RWPE2 (cell line): ENCODE measurements at places on chromosomes 7 and 10.

- no peak for DNase-seq
These were observed 79.9 kb downstream of the ARHGAP21 start for GRCh38 chr10:24643679-24644209.

GRCh38 chr10:81251457-81252115 is 623.4 kb upstream of the NRG3 start:
- DNase-seq: no peak

DNA sequence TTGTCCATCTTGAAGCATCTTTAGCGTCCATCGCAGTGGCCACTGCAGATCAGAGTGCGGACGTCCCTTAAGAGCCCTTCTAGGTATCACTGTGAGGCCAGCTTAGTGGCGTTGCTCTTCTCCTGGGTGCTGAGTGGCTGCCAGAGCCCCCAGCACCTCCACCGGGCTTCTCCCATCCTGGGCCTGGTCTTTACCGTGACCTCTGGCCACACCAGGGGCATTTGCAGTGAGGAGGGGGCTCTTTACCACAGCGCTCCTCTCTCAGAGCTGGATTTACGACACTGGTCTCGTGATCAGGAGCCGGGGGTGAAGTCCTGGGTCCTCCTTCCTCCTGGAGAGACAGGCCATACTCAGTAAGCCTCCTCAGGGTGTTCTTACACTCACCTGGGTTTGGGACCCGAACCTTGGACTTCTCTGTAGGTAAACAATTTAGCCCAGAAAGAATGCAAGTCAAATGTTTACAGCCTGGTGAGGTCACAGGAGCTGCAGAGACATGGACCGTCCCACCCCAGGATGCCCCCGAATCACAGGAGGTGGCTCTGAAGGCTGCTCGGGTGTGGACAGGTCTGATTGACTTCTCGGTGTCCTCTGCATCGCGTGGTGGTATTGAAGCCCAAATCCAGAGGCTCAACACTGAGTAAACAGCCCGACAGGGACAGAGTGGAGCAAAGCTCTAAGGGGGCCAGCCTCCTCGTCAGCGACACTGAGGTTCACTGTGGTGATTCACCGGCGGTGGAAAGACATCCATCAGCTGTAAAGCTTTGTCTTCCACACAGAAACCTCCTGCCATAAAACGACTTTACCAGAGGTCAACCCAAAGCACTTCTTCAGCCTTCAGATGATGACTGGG is 33.0 kb downstream of the JAKMIP3 start:
- no peak for DNase-seq

- DNase-seq: no peak
These were observed 27.0 kb downstream of the LMOD2 start for GRCh38 chr7:123682690-123683089.

GRCh38 chr7:51366172-51366728 is 49.6 kb upstream of the COBL start:
- no peak for DNase-seq

GRCh38 chr7:10662491-10662890 is 311.2 kb upstream of the PHF14 start:
- no peak for DNase-seq

GRCh38 chr7:94300176-94300835 is 94.4 kb upstream of the COL1A2 start:
- DNase-seq: no peak

DNA sequence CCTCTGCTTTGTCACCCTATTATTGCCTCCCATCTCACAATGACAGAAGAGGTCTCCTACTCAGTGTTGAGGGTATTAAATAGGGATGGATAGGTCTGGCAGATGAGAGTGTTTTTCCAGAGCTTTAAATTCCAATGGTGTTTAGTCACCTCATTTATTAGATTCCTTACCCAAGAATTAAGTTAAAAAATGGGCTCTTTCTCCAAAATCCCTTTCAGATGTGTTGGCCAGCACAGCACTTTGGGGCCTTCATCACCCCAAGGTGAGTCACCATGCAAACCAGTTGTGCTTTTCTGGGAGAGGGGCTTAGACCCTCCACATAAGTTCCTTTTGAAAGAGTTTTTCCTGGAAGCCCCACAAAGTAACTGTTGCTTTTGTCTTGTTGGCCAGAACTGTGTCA is 78.4 kb downstream of the CYP26A1 start:
- DNase-seq: no peak
